Kidney (tissue), 22 donors: ENCODE measurements at places on chromosomes 3 and 15. TPM values are rescaled to one million over a fixed set of nuclear protein-coding genes. Genes with fewer than 3 reads are reported as not detected.

The CACNA2D3 gene
- 11.2 TPM for total RNA-seq

The POPDC2 gene
- total RNA-seq = 3.2 TPM

The SLC28A2 gene
- total RNA-seq = not detected

The KY gene
- total RNA-seq = 0.50 TPM

The GOLGA8S gene
- total RNA-seq = 0.60 TPM

The PLCH1 gene
- 9.6 TPM for total RNA-seq

The AVEN gene
- total RNA-seq = 7.1 TPM

The GRAMD1C gene
- total RNA-seq = 21.0 TPM

The KCNMB3 gene
- total RNA-seq = 3.7 TPM

The ERICH6 gene
- total RNA-seq = 0.19 TPM

The PIF1 gene
- total RNA-seq = 2.0 TPM
